Gastroesophageal sphincter (tissue), 4 donors: ENCODE measurements at places on chromosomes 3 and 15. TPM values are rescaled to one million over a fixed set of nuclear protein-coding genes. Genes with fewer than 3 reads are reported as not detected.

DNA sequence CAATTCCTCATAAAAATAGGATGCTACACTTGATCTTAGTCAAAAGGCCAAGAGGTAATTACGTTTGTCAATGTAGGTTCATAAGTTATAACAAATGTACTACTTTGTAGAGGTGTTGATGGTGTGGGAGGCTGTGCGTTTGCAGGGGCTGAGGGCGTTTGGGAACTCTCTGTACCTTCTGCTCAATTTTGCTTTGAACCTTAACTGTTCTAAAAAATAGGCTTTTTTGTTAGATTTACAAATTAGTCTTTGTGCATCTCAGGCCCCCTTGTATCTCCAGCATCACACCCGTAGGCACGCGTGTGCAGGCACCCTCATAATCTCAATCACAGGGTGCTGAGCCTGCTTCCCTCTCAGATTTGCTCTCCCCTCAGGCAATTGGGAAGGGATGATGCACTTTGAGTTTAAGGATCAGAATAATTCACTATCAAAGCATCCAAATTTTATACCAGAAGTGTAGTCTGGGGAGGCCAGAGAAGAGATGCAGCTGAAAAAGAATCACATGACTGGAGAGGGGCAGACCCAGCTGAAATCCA lies 36.1 kb upstream of the STRIT1 start:
- ATAC-seq: no peak

- ATAC-seq: no peak
Measured at GRCh38 chr15:68334661-68335124, 57.1 kb downstream of the FEM1B start.

- no peak for ATAC-seq
Measured at GRCh38 chr3:137766876-137767537, 2.9 kb downstream of the SOX14 start.

DNA sequence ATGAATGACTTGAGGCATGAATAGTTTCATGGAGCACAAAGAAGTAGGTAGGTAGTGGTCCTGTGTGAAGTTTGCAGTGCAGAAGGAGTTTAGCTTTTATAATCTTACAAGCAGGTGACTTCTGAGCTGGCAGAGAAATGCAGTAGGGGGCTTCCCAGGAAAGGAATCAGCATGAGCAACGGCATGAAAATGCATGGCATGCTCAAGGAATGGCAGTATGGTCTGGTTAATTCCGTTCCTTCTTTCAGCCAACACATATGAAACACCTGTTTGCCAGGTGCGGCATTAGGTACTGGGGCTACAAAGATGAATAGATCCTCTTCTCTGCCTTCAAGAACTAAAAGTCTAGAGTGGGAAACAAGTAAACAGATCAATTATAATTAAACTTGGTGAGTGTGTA lies 138.0 kb upstream of the BHLHE40 start:
- no peak for ATAC-seq

DNA sequence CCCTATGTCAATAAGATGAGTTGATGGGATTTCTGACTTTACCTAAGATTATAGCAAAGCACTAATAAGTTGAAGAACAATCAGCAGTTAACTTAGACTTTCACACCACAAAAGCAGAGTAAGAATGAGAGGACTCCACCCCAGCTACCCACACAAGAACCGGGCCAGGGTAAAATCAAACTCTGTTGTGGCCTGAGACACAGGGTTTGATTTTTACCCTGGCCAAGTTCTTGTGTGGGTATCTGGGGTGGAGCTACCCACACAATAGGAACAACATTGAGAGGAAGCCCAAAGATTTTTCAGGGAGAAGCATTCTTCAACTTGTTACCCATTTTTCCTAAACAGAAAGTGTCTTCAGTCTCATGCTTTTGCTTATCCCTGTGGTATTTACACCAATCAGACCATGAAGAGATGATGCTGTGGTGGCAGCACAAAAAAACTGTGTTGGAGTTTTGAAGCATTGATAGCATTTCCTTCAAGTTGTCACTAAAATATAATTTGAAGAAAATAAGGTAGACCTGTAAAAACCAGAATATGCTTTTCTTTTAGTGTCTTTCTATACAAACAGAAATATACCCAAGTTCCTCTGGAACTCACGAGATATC lies 25.6 kb downstream of the CPOX start:
- ATAC-seq: no peak

DNA sequence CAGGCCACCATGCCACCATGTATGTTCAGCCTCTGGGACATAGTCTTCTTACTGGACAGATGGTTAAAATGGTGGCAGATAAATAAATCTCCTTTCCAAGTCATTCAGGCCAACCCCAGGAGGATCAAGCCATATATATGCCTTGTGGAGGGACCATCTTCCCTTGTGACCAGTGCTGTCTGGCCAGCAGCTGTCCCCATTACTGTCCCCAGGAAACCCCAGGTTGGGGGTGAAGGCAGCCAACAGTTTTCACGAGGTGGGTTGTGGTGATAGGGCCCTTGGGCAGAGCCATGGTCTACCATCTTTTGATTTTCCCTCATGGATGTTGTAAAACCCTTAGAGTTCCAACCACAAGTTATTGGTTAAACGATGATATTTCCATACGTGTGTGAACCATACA lies 48.7 kb upstream of the PCSK6 start:
- no peak for ATAC-seq

- no peak for ATAC-seq
Measured at GRCh38 chr15:39512643-39513042, 68.2 kb upstream of the THBS1 start.

DNA sequence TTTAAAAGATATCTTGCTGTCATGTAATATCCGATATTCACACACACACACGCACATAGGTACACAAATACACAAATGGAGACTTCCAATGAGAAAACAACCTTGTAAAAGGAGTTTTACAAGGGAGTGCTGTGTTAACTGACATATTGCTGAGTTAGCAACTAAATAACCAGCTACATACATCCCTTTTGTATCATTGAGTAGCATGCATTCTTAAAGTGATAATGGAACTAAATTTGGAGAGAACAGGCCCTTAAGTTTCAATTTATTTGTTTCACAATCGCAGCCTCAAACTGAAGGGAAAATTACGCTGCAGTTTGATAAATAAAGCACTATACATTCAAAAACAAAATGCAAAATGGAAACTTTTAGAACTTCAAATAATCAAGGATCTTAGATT lies 1046.0 kb upstream of the NR2F2 start:
- ATAC-seq: no peak

DNA sequence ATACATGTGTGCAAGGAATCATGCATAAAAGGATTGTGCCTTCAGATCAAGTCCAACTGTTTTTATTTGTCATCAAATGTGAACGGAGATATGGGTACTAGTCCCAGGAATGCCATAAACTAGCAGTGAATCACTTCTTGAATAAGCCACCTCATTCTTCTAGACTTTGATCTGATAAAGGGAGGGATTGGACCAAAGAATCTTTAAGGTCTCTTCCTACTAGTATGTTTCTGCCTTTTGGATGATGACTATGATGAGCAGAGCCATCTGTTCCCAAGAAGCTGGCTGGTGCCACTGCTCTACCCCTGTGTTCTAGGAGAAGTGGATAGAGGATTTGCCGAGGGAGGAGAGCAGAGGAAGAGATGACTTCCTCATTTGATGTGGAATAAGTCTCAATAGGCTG lies 28.8 kb upstream of the UACA start:
- ATAC-seq: no peak

DNA sequence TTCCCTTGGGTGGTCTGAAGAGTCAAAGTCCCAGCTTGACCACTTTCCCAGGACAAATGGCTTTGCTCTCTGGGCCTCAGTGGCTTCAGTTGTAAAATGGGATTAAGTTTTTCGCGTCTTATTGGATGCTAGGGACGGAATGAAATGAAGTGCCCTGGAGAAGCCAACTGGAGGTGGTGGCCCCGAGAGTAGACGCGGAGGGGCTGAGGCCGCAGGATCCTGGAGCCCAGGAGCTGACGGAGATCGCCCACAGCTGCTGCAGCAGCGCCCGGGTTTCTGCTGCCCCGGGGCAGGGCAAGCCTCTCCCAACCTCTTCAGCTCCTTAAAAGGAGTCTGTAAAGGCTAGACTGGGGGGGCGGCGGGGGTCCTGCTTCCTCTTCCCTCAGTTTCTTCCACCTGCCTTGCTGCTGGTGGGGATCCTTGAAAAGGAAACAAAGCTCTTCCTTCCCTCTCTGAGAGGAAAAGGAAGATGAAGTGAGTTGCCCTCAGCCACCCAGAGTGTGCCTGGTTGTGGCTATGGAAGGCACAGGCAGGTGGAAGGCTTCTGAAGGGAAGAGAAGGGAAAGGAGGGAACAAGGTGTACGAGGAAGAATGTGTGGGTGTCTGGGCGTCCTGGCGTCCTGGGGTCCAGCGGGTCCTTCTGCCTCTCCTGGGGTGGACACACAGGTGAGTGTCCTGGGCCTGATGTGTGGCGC lies 967 bp upstream of the BNC1 start:
- ATAC-seq: no peak

- no peak for ATAC-seq
Measured at GRCh38 chr3:185552358-185552877, at the start of gene LIPH. Gene LIPH, minus strand, starts transcription at chr3:185552588. Its CDS starts 117 bp downstream, at chr3:185552471.

GRCh38 chr15:31349233-31350141 lies 22.9 kb downstream of the KLF13 start:
- ATAC-seq: no peak

- ATAC-seq: no peak
Measured at GRCh38 chr15:63912061-63912615, 78.4 kb upstream of the HERC1 start.

GRCh38 chr15:81924729-81925128 lies 121.1 kb downstream of the MEX3B start:
- no peak for ATAC-seq

DNA sequence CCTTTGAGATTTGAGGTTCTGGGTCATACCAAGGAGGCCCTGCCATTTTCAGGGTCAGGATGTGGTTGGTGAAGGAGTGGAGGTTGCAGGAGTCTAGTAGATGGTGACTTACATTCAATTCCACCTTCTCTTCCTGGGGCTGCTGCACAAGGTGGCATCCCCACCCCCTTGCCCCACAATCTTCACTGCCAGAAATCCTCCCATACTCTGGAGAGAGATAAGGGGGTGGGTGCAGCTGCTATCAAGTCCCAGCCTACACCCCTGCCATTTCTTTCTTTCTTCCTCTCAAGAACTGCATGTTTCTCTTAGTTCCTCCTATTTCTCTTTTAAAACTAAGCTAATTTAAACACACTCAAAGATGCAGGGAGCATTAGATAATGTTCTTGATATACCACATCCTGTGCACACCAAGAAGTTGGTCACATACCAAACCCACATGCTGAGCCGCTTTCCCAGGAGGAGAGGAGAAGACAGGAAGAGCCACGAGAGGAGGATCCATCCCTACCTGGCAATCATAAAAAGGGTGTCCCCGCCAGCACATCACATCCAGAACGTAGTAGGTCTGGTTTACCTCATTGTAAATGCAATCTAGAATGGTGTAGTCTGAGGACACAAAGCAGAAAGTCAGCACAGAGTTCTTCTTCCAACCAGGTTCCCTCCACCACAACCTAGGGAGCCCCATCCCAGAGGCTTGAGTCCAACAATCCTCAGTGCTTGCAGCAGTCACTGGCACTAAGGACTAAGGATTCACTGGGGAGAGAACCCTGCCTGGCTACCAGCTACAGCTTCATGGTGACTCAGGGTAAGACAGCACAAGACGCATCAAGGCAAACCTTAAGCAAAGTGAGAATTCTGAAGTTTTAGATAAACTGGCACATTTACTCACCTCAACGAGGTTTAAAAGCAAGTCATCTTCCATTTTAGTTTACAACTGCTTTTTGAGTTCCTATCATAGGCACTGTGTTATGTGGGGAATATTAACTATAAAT lies 18.5 kb downstream of the SNUPN start:
- ATAC-seq: no peak

- no peak for ATAC-seq
Measured at GRCh38 chr3:127598841-127599570, 795 bp downstream of the MCM2 start.

- no peak for ATAC-seq
Measured at GRCh38 chr3:173043757-173044156, 97.3 kb downstream of the SPATA16 start.

DNA sequence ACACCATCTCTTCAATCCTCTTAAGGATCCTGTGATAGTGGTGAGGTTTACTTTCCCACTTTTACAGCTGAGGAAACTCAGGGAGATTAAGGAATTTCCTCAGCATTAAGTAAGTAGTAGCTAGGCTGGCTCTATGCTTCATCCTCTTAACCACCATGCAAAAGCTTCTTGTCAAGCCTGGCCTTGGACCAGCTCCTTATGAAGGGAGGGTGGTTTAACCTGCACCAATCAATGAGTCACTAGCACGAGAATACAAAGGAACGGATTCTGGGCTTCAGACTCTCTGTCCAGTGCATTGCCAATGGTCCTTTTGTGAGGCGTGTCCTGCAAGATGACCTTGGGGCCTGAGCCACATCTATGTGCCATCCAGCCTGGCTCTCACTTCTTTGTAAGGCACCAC lies 202.0 kb upstream of the CFAP20DC start:
- no peak for ATAC-seq

DNA sequence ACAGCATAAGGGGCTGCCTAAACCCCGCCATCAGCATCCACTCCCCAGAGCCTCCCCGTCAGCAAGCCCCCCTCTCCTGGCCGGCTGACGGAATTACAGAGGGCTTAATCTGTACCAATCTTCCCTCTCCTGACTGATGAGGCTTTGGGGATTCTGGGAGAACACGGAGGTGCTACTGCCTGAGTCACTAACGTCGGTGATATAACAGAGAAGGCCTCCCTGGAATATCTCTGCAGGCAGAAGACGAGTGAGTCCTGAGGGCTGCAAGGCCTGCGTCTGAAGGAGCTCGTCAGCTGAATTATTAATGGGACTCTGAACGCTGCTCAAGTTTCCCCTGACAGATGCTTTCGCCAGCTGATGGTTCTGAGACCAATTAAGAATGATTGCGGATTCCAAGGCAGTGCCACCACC lies 147.7 kb downstream of the XXYLT1 start:
- ATAC-seq: no peak

- ATAC-seq: no peak
Measured at GRCh38 chr15:31516874-31517273, 190.2 kb downstream of the KLF13 start.

DNA sequence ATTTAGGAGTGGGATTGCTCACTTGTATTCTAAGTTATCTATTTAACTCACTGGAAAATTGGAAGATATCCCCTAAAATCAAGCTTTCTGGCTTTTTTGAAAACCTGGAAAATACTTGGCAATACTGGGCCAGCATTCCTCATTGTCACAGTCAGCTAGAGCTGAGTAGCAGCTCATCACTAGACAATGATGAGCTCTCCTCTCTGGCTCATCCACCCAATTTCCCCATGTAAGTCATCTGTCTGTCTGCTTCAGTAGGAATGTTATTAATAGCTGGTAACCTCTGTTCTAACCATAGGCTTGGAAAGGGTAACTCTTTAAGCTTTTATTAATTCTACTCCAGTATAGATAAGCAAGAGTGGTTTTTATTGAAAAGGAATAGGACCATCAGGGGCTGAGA lies 39.7 kb upstream of the PIK3R4 start:
- ATAC-seq: no peak

GRCh38 chr3:110710156-110710555 lies 361.5 kb upstream of the NECTIN3 start:
- no peak for ATAC-seq

The ARPP19 gene
- 213 TPM for total RNA-seq

The C3orf18 gene
- 9.7 TPM for total RNA-seq

The NPTN gene
- total RNA-seq: 332 TPM

The TMEM42 gene
- 7.4 TPM for total RNA-seq
